ENCODE measurements at places on chromosomes 12 and 14. TPM values are rescaled to one million over a fixed set of nuclear protein-coding genes. Genes with fewer than 3 reads are reported as not detected.

- no peak overlapping the region for H3K27ac ChIP-seq
- no peak overlapping the region for H3K4me3 ChIP-seq
- H3K4me1 ChIP-seq: no peaks in the 10 kb centered on the region
- DNase-seq: no peak
- H3K36me3 ChIP-seq: no peaks in the 10 kb centered on the region
Measured at GRCh38 chr12:12017135-12017581, 53.6 kb upstream of the BCL2L14 start.

Gene MMP17
- total RNA-seq: 0.85 TPM

DNA sequence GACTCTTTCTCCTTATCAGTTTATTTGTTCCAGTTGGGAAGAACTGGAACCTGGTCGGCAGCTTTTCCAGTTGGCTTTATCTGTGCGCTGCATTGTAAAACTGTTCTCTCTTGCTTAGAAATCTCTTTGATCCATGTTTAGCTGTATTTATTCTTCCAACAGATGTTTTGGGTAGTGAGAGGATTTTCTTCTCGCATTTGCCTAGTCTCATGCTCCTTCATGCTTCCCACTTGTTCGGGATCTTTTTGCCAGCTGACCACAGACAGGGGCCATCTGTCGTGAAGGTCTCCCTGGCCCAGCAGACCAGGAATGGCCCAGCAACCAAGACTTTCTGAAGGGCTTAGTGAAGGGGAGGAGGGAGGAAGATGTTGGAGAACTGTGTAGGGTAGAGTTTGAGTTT is 21.6 kb downstream of the NTF3 start:
- no peak overlapping the region for H3K4me3 ChIP-seq

Gene KLHL33
- total RNA-seq: 0.32 TPM

GRCh38 chr12:4449851-4450221 is 4.2 kb upstream of the FGF6 start:
- DNase-seq: no peak
- H3K27ac ChIP-seq: no peak overlapping the region
- H3K36me3 ChIP-seq: no peaks in the 10 kb centered on the region
- no peak overlapping the region for H3K4me3 ChIP-seq

DNA sequence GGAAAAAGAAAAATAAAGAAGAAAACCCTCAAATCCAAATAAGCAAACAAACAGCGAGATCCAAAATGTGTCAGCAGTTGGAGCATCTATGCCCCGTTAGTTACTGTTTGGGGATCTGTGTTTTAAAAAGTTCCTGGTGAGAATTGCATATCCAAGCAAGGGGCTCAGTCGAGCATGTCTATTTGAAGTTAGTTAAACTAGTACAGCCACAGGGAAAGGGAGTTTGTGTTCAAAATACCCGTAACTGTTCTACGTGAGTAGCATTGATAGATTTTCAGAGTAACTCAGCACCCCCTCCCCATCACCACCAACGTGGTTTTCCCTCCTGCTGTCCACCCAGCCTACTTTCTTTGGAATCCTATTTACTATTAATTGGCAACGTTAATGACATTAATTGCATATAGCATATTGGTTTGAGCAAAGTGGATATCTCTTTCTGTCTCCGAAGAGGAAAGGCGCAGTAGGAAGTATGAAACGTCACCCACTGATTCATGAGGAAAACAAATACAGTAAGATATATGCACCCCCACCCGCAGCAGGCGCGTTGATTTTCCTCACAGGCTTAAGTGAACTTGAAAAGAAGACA is 1.5 kb downstream of the NPAS3 start:
- H3K36me3 ChIP-seq: no peaks in the 10 kb centered on the region
- H3K4me3 ChIP-seq: peak overlapping the region; percentile 60
- H3K4me1 ChIP-seq: peaks cover 8% of the 10 kb centered on the region
- no peak for DNase-seq
- H3K27ac ChIP-seq: peak overlapping the region; percentile 83

DNA sequence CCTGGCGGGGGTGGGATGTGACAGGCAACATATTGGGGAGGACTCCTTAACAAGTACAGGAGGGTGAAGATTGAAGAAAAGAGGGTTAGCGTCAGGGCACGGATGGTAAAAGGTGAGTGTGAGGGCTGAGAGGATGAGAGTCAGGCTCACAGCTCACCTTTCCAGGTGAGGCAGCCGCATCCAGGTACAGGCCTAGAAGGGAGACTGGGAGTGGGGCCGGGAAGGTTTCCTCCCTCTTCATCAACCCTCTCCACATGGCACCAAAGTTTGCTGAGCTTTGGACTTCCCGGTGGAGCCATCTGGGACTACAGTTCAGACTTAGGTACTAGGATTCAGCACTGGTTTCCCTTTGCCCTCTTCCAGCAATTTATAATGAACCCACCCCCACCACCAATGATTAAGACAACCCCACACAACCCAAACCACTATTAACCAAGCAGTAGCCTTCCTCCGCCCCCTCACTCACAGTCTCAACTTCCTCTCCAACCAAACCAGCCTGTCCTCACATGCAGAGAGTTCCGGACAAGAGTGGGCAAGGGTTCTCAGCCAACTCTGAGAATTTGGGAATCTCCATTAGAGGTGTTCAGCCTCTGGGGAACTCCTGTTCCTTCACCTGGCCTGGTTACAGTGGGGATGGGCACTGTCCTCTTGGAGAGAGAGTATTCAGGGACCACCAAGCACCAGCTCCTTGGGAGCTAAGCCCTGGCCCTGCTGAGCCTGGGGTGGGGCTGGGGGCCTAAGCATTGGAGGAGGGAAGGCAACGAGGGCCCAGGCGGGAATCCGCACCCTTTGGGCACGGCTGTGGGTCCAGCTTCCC is 2.4 kb upstream of the HOXC4 start:
- H3K4me3 ChIP-seq: no peak overlapping the region
- no peak for DNase-seq
- H3K36me3 ChIP-seq: no peaks in the 10 kb centered on the region
- peaks cover 99% of the 10 kb centered on the region for H3K27me3 ChIP-seq

DNA sequence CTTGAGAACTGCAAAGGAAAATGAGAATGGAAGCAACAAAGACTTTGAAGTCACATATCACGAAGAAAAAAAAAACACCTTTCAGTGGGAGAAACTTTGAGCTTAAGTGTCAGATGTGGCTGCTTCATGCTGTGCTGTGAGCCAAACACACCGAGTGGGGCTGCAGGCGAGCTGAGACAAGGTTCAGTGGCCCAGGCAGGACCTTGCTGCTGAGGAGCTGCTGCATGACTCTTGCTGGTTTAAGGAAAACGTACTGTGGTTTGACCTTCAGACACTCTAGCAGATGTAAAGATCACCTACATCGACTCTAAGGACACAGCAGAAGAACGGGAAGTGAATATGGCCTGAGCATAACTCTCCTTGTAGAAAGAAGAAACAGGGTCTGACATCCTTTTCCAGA is 118.1 kb upstream of the OR4E1 start:
- H3K27ac ChIP-seq: no peak overlapping the region
- no peaks in the 10 kb centered on the region for H3K36me3 ChIP-seq
- H3K4me1 ChIP-seq: no peaks in the 10 kb centered on the region

Gene TAS2R31
- total RNA-seq: 0.53 TPM

DNA sequence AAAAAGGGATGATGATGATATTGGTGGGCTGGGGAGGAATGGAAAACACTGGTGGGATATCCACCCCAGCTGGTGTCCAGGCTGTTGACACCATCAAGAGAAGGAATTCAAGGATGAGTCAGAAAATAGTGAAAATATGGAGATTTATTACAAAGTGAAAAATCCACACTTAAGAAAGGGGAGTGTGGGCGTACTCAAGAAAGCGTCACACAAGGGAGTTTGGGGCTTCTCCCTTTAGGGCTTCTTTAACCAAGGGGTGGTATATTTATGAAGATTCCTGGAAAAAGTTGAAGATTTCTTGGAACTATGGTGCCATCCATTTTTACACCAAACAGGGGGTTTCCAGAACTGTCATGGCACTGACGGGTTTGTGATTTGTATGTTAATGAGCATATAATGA is 63.1 kb upstream of the ARID2 start:
- H3K4me3 ChIP-seq: no peak overlapping the region
- no peaks in the 10 kb centered on the region for H3K36me3 ChIP-seq
- no peaks in the 10 kb centered on the region for H3K4me1 ChIP-seq
- no peak overlapping the region for H3K27ac ChIP-seq

GRCh38 chr12:5038781-5039311 is 4.8 kb upstream of the KCNA5 start:
- no peaks in the 10 kb centered on the region for H3K36me3 ChIP-seq
- H3K27ac ChIP-seq: no peak overlapping the region
- DNase-seq: no peak
- peaks cover 5% of the 10 kb centered on the region for H3K27me3 ChIP-seq

DNA sequence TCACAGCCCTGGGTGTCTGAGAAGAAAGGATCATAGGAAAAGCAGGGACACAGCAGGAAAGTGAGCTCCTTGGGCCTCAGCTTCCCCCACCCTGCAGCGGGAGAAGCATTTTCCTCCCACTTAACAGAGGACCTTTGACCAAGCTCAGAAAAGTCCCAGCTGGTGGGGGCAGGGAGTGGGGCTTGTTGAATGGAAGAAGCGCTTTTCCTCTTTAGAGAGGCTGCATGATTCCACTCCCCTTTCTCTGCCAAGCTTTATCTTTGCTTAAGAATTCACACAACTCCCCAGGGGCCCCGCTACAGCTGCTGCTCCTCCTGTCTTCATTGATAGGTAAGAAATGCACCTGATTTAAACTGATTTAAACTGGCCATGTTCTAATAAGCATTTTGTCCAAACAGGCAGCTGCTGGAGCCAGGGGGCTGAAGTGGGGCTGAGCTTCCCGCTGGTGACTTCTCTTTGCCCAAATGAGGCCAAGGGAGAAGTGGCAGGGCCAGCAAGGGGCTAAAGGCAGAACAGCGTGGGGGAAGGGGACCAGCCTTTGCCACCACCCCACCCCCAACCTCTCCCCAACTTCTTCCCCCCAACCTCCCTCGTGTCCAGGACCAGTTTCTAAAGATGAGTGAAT is 1.7 kb upstream of the PAPLN start:
- H3K4me3 ChIP-seq: no peak overlapping the region
- peaks cover 65% of the 10 kb centered on the region for H3K27me3 ChIP-seq
- peaks cover 27% of the 10 kb centered on the region for H3K4me1 ChIP-seq
- H3K27ac ChIP-seq: no peak overlapping the region

Gene FAM222A
- total RNA-seq: 6.9 TPM

Gene OR4L1
- total RNA-seq: not detected

GRCh38 chr12:116142936-116143898 is 134.3 kb downstream of the MED13L start:
- H3K4me1 ChIP-seq: peaks cover 75% of the 10 kb centered on the region
- no peaks in the 10 kb centered on the region for H3K36me3 ChIP-seq
- no peaks in the 10 kb centered on the region for H3K27me3 ChIP-seq
- no peak overlapping the region for H3K4me3 ChIP-seq
- peak overlapping the region; percentile 59 for H3K27ac ChIP-seq

DNA sequence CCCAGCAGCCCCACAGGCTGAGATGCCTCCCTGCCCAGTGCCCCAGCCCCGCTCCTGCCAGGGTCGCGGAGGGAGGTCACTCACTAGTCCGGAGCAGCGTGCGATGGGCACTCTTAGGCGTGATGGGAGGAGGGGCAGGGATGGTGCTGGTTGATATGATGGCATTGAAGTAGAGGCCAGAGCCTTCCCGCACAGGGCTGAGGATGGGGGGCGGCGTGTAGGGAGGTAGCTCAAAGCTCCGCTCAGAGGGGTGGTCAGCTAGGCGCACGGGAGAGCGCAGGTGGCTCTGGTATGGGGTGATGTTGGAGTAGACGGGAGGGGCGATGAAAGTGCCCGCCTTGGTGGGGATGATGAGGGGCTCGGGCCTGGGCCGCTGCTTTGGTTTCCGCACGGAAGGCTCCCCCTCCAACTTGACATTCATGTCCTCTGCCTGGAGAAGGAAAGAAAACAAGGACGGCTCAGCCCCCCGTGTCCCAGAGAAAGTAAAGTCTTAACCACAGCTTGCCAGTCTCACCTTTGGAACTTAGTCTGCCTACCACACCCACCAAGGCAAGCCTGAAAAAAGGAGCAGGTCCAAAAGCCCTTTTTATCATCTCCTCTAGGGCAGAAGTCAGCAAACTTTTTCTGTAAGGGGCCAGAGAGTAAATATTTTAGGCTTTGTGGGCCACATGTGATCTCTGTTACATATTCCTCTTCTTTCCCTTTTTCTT is 15.5 kb upstream of the PNMA1 start:
- no peaks in the 10 kb centered on the region for H3K27me3 ChIP-seq
- H3K27ac ChIP-seq: no peak overlapping the region
- no peak overlapping the region for H3K4me3 ChIP-seq
- peaks cover 48% of the 10 kb centered on the region for H3K4me1 ChIP-seq
- H3K36me3 ChIP-seq: peaks cover 21% of the 10 kb centered on the region

GRCh38 chr14:76352639-76353281 is 23.2 kb upstream of the ESRRB start:
- H3K4me3 ChIP-seq: peak overlapping the region; percentile 17
- peak; percentile 68 for DNase-seq
- H3K4me1 ChIP-seq: peaks cover 9% of the 10 kb centered on the region

- DNase-seq: no peak
- no peak overlapping the region for H3K27ac ChIP-seq
- no peaks in the 10 kb centered on the region for H3K36me3 ChIP-seq
- H3K27me3 ChIP-seq: no peaks in the 10 kb centered on the region
Measured at GRCh38 chr14:71742485-71742884, 189.7 kb upstream of the RGS6 start.

GRCh38 chr12:127728285-127728684 is 538.7 kb upstream of the TMEM132C start:
- H3K27ac ChIP-seq: no peak overlapping the region
- DNase-seq: no peak
- H3K36me3 ChIP-seq: no peaks in the 10 kb centered on the region
- no peaks in the 10 kb centered on the region for H3K4me1 ChIP-seq
- no peak overlapping the region for H3K4me3 ChIP-seq
- no peaks in the 10 kb centered on the region for H3K27me3 ChIP-seq

DNA sequence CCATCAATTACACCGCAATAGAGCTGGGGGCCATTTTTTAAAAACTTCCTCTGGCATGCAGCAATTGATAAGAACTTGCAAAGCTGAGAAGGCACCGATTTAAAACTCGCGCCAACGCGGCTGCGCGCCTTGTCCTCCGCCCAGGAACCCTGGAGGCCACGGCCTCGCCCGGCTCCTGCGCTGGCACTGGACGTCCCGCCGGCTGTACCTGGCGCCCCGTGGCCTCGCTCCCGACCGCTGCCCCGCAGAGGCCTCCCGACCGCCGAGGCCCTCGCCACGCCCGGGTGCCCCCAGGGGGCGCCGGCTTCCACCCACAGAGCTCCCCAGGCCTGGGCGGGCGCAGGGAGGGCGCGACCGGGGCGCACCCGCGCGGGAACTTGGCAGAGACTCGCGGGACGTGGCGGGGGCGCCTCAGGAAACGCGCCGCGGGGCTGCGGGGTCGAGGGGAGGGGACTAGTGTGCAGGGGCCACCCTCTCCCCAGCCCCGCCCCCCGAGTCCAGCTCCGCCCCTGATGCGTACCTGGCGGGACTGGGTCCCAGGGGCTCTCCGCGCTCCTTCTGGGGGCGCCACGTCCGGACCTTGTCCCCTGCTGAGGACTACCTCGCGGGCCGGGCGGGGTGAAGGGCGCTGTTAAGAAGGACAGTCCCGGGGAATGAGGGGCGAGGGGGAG is 65.7 kb downstream of the TNFAIP2 start:
- H3K27me3 ChIP-seq: peaks cover 28% of the 10 kb centered on the region
- H3K4me1 ChIP-seq: no peaks in the 10 kb centered on the region
- H3K27ac ChIP-seq: no peak overlapping the region
- peak overlapping the region; percentile 53 for H3K4me3 ChIP-seq
- peak; percentile 31 for DNase-seq
- H3K36me3 ChIP-seq: no peaks in the 10 kb centered on the region

Gene SUDS3
- 28.0 TPM for total RNA-seq

Gene CLEC4D
- 0.30 TPM for total RNA-seq

- peak overlapping the region; percentile 94 for H3K27ac ChIP-seq
- H3K4me3 ChIP-seq: peak overlapping the region; percentile 78
- DNase-seq: peak; percentile 96
- H3K4me1 ChIP-seq: peaks cover 41% of the 10 kb centered on the region
Measured at GRCh38 chr14:54565785-54566409, 1.0 kb upstream of the SAMD4A start.
